SK-MEL-5 (cell line): ENCODE measurements at places on chromosomes 7 and 10.

GRCh38 chr7:116153050-116153449, 57.3 kb upstream of the TES start:
- peak; percentile 30 for DNase-seq

GRCh38 chr10:7686351-7687171, 16.6 kb upstream of the ITIH2 start:
- DNase-seq, result no peak

DNA sequence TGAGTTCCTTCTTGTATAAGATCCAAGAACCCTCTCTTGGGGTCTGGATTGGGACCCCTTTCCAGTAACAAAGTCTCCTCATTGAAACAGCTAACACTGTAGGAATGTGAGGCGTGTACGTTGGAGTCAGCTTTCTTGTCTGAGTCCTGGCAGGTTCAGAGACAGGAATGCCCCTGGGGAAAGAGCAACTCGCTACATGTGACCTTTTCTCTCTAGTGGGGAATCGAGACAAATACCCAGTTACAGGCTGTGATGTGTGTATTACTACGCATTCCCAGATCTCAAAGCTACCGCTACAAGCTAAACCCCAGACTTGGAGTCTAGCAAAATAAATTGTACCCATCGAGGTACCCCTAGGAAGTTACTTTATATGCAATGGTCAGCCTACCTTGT, 85.6 kb upstream of the FRMD4A start:
- no peak for DNase-seq

DNA sequence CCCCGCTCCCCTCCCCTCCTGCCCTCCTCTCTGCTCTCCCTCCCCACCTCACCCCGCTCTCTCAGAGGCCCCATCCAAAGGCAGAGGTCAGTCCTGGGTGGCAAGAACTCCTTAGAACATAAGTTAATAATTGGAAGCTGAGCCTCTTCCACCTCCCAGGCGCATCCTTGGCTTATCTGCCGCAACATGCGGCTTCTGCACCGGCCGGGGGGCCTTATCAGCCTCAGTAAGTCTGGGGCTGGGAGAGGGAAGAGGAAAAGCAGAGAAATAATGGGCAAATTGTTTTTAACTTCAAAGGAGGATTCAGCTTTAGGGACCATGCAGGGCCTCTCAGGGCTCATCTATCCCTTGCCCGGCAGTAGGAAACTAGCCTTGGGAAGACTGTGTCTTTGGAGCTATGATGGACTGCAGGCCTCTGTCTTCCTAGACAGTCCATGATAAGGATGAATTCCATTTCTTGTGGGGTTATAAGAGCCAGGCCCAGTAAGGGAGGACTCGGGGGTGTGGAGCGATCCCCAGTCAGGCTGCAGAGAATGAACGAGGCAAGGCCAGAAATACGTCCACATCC, 411.6 kb downstream of the PLXNA4 start:
- no peak for DNase-seq

GRCh38 chr10:96125142-96125515, 5.0 kb upstream of the ZNF518A start:
- no peak for DNase-seq
